ENCODE measurements at places on chromosomes 7 and 10. TPM values are rescaled to one million over a fixed set of nuclear protein-coding genes. Genes with fewer than 3 reads are reported as not detected.

DNA sequence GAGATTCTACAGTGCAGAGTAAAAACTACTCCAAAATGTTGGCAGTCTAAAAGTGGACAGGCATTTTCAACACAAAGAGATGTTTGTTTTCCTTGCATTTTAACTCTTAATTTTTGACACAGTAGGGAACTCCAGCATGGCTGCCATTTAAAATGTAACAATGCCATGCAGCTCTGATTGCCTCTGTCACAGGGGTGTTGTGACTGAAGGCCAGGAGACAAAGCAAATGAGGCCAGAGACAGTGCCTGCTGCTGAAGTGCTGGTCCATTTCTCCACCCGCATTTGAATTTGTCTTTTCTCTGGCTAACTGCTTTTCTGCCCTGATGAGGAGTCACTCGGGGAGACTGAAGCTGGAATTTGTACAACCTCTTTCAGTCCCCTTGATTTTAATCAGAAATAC, 710.6 kb upstream of the GALNT17 start:
- DNase-seq: no peak

DNA sequence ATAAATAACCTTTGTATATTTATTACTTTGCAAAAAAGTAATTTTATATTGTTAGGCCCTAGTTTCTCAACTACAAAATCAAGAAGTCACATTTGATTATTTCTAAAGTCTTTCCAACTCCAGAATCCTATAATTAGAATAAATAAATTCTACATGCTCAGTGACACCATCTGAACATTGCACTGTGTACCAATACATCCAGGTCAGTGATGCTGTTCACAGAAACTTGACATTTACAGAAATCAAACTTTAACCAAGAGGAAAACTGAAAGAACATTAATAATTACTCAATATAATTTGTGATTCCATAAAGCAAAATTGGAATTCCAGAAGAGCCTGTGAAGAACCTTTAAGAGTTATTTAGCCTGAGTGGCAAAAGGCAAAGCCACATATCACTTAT, 104.0 kb upstream of the FAM133B start:
- DNase-seq: no peak

- no peak for DNase-seq
Measured at GRCh38 chr10:3040069-3040468, 27.3 kb upstream of the PFKP start.

- peak; percentile 27 for DNase-seq
Measured at GRCh38 chr10:132467464-132468149, 70.0 kb upstream of the INPP5A start.

GRCh38 chr10:114916653-114917052, 21.3 kb upstream of the TRUB1 start:
- no peak for DNase-seq

- no peak for DNase-seq
Measured at GRCh38 chr10:35377050-35377728, 40.9 kb downstream of the CCNY start.

DNA sequence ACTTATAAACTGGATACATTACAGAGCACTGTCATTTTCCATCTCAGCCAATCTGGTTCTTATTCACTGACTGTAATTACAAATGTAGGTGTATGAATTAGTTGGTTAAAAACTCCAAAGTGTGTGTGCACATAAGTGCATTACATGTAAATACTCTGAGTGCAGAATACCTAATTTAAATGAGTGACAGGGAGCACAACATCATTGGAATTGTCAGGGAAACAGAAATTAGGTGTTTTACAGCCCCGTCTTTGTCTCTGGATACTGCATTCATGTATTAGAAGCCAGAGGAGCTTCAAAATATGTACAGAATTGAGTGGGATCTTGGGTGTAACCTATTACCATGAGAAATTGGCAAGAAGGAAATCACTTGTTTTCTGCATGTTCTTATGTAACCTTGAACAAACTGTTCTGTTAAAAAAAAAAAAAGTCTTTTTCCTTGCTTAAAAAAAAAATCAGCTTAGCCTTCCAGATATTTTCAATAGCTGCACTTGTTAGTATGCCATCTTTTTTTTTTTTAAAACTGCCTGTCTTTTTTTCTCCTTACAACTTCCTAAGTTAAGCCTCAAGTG, 31.1 kb downstream of the CELF2 start:
- DNase-seq: no peak

GNAT3 gene
- 2.0 TPM for total RNA-seq

LBX1 gene
- total RNA-seq: not detected

HOXA2 gene
- not detected for total RNA-seq

SFTPA1 gene
- total RNA-seq: not detected

EMX2 gene
- total RNA-seq: 0.47 TPM

GHRHR gene
- not detected for total RNA-seq

Measured in glutamatergic neuron (in vitro differentiated cells).